Suppressor macrophage treated with lipopolysaccharide for 1 hour (primary cell): ENCODE measurements at places on chromosomes 4 and X.

DNA sequence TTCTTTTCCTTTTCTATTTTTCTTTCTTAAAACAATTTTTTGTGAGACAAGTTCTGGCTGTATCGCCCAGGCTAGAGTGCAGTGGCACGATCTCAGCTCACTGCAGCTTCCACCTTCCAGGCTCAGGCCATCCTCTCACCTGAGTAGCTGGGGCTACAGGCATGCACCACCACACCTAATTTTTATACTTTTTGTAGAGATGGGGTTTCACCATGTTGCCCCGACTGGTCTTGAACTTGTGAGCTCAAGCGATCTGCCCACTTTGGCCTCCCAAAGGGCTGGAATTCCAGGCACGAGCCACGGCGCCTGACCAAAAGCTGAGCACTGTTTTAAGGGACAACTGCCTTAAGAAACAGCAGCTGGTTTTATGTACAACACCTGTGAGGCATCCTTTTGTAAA lies 9.3 kb upstream of the NAT8L start:
- no peak for DNase-seq

GRCh38 chrX:37796805-37797204 lies 16.9 kb downstream of the CYBB start:
- DNase-seq = peak; percentile 82

DNA sequence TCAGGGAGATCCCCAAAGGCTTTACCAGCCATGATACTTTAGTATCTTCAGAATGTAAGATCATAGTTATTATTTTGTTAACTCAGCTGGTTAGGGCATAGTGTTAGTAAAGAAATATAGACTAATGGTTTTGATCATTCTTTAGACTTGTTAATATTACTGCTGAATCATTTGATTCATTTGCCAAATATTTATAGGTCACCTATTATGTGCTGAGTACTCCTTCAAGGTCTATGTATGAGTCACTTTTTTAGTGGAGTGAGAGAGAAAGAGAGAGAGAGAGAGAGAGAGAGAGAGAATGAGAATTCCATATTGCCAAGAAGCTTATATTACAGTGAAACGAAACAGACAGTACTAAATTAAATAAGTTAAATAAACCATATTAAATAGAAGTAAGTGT lies 110.3 kb downstream of the UBE2NL start:
- DNase-seq = no peak

DNA sequence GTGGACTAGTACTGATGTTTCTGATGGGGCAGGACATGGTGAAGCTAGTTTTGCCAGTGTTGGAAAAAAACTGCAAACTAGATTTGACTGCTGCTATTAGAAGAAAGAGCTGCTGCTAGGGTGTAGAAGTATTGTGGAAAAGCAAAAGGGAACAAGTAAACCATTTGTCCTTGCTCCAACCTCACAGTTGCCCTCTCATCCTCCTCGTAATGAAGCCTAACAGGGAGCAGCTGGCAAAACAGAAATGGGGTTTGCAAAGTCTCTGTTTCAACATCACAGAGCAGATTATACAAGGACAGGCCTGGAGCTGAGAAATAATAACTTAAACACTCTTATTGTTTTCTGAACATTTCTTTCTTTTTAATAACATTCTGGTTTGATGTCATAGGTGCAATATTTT lies 346.2 kb downstream of the MAGEB5 start:
- DNase-seq = no peak

DNA sequence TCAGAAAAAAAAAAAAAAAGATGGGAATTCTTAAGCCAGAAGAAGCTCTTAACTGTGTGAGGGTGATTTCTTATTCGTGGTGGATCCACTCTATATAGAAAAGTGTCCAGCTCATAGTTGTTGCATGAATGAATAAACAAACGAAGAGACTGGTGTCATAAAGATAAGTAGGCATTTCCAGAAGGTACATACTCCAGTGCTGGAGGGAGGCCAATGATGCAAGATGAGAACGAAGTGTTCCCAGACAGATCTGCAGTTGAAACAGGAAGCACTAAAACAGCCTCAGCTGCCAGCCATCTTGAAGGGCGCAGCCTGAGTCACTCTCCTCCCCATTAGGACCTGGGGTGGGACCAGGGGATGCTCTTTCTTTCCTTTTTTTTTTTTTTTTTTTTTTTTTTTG lies 47.4 kb upstream of the HOPX start:
- DNase-seq = peak; percentile 38

GRCh38 chrX:95762716-95763115 lies 921.9 kb upstream of the DIAPH2 start:
- no peak for DNase-seq

- DNase-seq = peak; percentile 72
Observed at GRCh38 chr4:56048702-56049431, 100.1 kb downstream of the CEP135 start.

DNA sequence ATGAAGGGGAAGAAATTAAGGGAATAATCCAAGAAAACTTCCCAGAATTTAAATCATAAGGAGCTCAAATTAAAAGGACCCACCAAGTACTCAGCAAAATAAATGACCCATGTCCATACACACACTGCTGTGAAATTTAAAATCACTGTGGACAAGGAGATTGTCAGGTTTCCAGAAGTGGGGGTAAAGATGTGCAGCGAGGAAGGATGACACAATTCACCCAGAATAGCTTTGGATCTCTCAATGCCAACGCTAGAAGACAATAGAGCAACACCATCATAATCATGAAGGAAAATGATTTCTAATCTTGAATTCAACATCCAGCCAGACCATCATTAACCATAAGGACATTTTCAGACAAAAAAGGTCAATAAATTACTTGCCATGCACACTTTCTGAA lies 65.7 kb downstream of the CASK start:
- no peak for DNase-seq

DNA sequence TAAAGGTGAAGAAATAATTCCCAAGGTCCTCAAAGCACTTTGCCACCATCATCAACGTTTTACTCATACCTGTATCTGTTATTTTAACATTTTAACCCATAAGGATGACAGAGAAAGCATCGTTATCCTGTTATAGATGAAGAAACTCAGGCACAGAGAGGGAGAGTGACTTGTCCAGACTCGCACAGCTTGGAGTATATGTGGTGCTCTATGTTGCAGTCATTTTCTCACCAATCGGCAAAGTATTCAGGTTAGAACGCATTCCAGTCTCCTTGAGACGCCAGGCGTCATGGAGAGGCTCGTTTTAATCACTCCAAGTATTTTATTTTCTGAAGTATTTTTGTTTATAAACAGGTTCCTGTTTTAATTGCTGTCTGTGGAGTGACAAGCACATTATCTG lies 73.5 kb downstream of the IRF2 start:
- DNase-seq = no peak

DNA sequence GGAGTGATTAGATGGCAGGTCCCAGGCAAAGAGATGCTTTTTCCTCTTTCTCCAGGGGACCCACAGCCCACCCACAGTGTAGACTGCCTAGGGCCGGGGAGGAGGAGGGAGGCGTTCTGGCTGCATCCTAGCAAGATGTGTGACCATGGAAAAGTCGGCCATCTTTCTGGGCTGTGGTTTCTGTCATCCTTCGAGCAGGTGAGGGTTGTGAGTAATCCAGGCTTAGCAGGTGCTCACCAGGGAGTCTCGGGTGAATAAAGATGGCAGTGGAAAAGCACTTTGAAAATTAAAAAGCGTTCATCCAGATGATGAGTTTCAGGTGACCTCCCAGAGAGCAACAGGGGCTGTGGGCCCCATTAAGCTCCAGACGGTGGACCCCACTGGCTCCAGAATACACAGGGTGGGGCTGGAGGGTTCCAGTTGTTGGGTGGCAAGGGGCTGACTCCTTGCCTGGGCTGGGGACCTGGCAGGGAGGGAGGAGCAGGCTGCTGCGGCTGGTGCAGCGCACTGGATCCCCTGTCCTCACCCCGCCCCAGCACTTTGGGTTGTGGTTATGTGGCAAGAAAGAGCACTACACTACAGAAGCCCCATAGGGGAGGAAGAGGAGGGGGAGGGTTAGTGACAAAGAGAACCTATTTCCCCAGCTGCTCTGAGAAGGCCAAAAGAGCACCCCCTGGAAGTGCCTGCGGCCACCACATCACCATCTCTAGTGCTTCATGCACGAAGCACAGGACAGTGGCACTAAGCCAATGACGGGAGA lies 23.7 kb downstream of the ELF4 start:
- DNase-seq = peak; percentile 68

DNA sequence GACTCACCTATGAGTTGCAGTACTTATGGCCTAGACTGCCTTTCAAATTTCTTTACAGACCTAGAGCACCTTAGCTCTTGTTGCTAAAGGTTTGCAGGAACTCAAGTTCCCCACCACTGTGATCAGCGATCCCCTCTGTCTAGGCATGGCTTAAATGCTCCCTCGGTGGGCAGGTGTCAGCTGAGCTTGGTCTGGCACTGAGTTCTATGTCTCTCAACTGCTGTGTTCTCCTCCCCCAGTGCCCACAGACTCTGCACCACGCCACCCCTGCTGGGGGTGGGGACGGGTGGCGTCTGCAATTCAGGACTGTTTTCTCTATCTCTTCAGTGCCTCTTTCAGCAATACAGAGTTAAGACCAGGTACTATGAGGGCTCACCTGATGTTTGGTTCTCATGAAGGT lies 30.5 kb downstream of the TMEM271 start:
- DNase-seq = no peak

DNA sequence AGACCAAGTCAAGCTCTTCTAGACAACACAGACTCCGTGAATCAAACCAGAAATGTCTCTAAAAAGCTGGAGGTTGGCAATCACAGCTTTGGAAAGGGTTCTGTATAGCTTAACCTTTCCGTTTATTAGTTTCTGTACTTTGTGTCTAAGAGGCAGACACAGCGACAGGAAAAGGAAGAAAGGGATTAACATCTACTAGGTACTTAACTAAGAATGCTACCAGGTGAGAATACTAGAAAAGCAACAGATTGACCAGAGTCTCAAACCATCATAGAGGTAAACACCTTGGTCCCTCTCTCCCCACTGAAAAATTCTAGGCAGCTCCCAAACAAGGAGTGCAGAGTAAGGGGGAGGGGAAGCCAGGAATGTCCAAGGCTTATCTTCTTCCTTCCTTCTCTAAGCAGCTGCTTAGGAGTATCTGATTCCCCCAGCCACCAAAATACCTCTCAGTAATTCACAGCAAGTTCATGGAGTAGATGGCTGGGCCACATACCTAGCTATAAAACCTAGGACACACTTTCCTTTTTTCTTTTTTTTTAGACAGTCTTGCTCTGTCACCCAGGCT lies 80.8 kb downstream of the APBB2 start:
- no peak for DNase-seq

DNA sequence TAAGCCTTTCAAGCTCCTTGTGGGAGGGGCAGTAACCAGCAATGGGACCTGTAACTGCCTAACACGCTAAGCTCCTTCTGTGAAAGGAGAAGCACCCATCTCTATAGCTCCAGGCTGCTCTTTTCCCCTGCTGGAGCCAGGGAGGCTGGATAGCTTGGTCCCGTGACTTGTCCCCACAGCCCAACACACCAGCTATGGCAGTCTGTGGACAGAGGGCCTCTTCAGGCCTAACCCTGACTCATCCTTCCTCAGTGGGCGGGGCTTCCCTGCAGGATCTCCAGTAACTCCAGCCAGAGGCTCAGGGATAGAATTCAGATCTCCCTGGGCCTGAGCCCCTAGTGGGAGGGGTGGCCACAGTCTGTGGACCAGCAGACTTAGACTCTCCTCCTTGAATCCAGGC lies 1290.1 kb downstream of the PCDH7 start:
- no peak for DNase-seq

GRCh38 chrX:133881007-133881406 lies 104.4 kb downstream of the GPC3 start:
- no peak for DNase-seq

- no peak for DNase-seq
Observed at GRCh38 chr4:109764376-109764775, 34.5 kb upstream of the PLA2G12A start.

GRCh38 chr4:6732441-6733357 lies 16.7 kb downstream of the BLOC1S4 start:
- peak; percentile 87 for DNase-seq

DNA sequence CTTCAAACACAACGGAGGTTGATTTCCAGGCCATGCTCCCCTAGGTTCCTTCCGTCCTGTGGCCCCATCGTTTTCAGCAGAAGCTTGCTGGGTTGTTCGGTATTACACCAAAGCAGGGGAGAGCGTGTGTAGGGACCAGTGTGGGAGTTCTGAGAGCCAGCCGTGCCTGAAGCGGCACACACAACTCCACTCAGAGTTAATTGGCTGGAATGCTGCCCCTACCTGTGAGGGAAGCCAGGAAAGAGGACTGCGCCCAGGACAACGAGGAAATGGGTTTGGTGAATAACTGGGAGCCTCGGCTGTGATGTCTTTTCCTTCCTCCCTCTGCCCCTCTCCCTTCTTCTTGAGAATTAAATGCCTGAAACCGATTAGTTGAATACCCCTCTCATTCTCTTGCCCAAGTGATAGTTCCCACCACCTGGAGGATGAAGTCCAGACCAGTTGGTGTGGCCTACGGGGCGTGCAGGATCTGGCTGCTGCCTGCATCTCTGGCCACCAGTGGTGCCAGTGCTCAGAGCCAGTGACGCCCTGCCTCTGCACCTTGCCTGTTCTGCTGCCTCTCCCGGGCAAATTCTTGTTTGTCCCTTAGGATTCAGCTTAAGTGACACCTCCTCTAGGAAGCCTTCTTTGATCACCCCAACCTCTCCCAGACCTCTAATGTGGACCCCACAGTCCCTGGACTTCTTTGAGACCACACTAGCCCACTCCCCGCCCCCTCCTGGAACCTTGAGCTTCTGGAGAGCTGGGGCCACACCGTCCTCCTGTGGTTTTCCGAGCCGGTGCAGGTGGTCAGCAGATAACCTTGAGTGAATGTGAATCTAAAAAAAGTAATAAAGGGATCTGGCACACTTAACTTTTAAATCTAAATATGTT lies 33.6 kb downstream of the TBC1D14 start:
- no peak for DNase-seq

GRCh38 chr4:58541926-58542325 lies 1431.7 kb upstream of the IGFBP7 start:
- DNase-seq = no peak

DNA sequence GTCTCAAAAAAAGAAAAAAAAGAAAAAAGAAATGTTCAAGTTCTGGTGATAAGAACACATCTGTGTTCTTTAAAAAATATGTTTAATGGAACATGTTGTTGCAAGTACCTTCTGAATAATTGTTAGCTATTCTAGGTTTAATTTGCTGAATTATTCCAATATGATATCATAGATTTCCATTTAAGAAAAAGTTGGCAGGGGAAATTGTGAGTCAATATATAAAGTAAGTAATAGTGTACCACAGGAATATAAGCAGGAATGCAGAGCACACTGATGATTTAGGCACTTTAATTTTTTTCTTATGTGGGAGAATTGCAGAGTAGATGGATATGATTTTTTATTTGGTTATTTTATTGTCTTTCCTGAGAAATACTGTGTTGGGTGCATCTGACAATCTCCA lies 190.7 kb downstream of the RPA4 start:
- no peak for DNase-seq

DNA sequence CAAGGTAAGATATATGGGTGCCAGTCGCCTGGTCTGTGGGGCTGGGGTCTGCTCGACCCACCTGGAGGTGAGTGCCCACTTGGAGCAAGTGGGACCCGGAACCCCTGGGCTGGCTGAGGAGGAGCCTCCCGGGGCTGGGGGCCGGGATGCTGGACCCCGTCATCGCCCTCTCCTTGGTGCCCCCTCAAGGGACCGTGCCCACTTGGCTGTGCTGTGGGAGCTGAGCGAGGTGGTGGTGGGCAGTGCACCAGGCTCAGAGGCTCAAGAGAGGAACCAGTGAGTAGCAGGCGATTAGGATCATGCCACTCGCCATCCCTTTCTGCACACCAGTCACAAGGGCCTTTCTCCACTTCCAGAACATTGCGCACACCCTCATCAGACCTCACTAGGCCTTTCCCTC lies 203.8 kb upstream of the PSAPL1 start:
- DNase-seq = no peak

GRCh38 chr4:8320386-8320750 lies 50.8 kb downstream of the HTRA3 start:
- DNase-seq = no peak
